Hypothalamus (tissue), 51 donors: ENCODE measurements at places on chromosomes 13 and 19.

- DNase-seq = no peak
Measured at GRCh38 chr19:45958769-45959516, 14.7 kb downstream of the NOVA2 start.

- DNase-seq = no peak
Measured at GRCh38 chr13:40206241-40207000, 460.0 kb downstream of the FOXO1 start.

DNA sequence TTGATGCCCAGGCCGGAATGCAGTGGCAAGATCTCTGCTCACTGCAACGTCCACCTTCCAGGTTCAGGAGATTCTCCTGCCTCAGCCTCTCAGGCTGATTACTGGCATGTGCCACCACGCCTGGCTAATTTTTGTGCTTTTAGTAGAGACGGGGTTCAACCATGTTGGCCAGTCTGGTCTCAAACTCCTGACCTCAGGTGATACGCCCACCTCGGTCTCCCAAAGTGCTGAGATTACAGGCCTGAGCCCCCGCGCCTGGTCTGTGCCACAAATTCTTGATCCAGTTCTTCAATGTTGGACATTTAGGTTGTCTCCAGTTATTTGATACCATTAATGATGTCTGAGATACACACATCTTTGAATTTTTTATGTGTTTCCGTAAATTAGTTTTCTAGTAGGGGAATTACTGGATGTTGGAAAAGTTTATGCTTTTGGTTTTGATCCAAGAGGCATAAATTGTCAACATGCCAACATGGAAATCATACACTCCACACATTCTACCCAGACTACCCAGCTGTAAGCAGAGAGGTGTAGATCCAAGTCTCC, 525 bp upstream of the COG3 start:
- no peak for DNase-seq

- DNase-seq = no peak
Measured at GRCh38 chr19:1128106-1128505, 24.3 kb downstream of the GPX4 start.

GRCh38 chr13:93462151-93462550, 235.5 kb downstream of the GPC6 start:
- DNase-seq = no peak

DNA sequence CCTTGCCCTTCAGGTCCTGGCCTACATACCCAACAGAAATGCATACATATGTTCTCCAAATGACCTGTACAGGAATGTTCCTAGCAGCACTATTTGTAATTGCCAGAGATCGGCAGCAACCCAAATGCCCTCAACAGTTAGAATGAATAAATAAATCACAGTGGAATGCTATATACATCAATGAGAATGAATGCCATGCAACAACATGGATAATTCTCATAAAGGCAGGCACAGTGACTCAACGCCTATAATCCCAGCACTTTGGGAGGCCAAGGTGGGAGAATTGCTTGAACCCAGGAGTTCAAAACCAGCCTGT, 18.6 kb downstream of the TEX101 start:
- no peak for DNase-seq

GRCh38 chr13:46041419-46041839, 11.1 kb downstream of the ZC3H13 start:
- no peak for DNase-seq

GRCh38 chr13:94218537-94218936, 260.9 kb downstream of the DCT start:
- DNase-seq = no peak

DNA sequence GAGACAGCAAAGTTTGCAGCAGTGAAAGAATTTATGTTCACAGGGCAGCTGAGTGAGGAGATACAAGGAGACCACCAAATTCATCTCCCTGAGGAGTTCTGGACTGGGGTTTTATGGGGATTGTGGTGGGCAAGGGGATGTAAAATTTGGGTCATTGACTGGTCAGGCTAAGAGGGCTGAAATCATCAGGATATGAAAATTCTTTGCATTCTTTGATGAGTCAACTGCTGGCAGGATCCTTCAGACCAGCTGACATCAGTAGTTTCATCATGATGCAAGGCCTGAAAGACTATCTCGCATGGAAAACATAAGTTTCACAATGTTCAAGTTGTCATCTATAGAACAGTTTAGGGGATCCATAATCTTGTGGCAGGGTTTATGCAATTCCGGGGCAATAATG, 869.5 kb upstream of the PCDH9 start:
- no peak for DNase-seq

- peak; percentile 29 for DNase-seq
Measured at GRCh38 chr19:19463348-19464117, 51.8 kb downstream of the TSSK6 start.

GRCh38 chr13:110000534-110001345, 214.4 kb upstream of the IRS2 start:
- DNase-seq = no peak

GRCh38 chr19:10018263-10018662, 5.0 kb downstream of the RDH8 start:
- no peak for DNase-seq

DNA sequence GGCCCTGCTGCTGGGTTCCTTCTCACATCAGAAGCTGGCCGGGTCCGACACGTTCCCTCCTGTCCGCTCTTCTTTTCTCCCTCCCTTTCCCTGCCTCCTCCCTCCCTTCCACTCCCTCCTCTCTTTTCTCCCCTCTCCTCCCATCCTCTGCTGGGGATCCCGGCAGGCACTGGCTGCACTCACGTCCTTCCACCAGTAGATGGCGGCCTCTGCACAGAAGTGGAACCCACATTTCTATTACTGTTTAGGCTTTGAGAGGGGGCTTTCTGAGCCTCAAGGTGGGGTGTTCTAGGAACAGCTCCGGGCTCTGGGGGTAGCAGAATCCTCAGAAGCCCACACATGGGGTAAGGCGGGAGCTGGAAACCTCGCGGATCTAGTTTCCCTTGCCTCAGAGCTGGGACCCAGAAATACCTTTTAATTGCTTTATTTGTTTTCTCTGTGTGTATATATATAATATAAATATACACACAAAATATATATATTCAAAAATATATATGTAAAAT, 294.2 kb downstream of the ZNF536 start:
- peak; percentile 66 for DNase-seq

GRCh38 chr19:31515931-31516330, 166.7 kb upstream of the TSHZ3 start:
- no peak for DNase-seq

DNA sequence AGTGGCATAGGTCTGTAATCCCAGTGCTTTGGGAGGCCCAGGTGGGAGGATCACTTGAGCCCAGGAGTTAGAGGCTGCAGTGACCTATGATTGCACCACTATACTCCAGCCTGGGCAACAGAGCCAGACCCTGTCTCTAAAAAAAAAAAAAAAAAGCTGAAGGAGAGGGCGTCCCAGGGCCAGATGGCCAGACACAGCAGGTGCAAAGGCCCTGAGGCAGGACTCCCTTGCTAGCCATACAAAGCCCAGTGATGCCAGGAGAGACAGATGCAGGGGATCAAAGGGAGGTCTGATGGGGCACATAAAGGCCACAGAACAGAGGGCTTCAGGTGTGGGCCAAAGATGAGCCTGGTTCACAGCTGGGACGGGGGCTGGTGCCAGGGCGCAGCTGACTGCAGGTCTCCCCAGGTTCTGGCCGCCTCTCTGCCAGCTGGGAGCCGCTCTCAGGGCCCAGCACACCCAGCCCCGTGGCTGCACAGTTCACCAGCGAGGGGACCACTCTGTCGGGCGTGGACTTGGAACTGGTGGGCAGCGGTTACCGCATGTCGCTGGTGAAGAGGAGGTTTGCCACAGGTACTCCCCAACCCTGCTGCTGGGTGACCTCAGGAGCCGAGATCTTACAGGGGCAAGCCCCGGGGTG, 7.5 kb upstream of the B3GNT3 start:
- DNase-seq = no peak

DNA sequence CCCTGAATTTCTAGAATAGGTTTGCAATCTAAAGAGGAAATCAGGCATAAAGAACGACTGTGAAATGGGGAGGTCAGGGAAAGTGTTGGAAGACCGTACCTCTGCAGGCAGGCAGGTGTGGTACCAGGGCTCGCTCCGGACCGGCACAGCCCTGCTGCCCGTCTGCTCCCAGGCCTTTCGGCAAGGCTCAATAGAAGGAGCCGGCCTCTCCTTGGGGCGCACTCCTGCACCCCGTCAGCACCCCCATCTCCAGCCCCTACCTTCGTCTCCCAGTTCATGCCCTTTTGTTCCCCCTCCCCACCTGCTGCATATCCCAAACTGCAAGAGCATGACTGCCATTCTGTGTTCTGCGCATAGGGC, 139.8 kb upstream of the SOX1 start:
- no peak for DNase-seq

DNA sequence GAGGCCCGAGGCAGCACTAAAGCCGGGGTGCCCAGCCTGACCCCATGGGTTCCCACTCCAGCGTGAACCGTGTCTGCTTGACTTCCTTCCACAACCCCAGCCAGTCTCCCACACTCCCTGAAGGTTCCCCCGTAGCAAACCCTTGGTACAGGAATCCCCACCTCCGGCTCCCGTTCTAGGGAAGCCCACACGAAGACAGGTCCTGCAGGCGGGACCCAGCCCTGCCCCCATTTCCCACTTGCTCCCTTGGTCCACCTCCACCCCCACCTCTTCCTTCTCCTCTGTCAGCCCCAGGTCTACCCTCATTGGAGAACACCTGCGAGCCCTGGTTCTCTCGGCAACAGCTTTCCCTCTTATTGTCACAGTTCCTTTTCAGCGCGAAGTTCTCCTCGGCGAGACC, 23.9 kb downstream of the C19orf81 start:
- no peak for DNase-seq

- DNase-seq = no peak
Measured at GRCh38 chr13:32310134-32310706, 4.9 kb downstream of the ZAR1L start.

- no peak for DNase-seq
Measured at GRCh38 chr19:1079566-1080111, 12.7 kb downstream of the ARHGAP45 start.

- no peak for DNase-seq
Measured at GRCh38 chr19:2613507-2614295, 88.8 kb downstream of the GNG7 start.

DNA sequence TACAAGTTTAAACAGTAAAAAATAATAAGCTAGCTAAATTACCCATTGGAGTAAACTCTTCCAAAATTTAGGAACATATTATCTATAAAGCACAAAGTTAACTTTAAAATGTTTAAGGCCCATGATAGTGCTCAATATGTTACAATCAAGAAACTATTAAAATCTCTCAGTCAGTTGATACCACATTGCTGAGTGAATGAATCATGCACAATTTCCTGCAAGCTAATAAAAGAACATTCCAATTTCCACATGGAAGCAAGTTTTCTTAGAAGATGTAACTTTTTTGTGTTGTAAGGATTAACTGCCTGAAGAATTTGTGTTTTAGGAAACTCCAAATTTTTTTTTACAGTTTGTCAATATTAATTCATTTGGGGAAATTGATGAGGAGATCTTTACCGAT, 666.6 kb downstream of the SLITRK1 start:
- no peak for DNase-seq

DNA sequence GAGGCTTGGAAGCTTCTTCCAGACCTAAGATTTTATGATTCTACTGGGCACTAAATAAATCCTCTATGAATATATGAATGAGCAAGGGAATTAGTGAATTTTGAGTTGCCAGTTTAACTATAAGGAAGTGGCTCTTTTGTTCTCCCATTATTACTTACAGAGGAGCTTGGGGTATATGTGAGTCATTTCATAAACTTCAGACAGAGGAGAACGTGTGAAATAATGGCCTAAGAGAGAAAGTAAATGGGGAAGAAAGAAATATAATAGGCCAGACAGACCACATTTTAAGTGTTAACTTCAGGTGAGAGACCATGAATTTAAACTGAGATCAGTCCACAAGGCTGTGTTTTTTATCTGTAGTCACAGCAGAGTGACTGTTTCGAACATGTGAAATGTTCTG, 570.9 kb downstream of the GPC6 start:
- no peak for DNase-seq

DNA sequence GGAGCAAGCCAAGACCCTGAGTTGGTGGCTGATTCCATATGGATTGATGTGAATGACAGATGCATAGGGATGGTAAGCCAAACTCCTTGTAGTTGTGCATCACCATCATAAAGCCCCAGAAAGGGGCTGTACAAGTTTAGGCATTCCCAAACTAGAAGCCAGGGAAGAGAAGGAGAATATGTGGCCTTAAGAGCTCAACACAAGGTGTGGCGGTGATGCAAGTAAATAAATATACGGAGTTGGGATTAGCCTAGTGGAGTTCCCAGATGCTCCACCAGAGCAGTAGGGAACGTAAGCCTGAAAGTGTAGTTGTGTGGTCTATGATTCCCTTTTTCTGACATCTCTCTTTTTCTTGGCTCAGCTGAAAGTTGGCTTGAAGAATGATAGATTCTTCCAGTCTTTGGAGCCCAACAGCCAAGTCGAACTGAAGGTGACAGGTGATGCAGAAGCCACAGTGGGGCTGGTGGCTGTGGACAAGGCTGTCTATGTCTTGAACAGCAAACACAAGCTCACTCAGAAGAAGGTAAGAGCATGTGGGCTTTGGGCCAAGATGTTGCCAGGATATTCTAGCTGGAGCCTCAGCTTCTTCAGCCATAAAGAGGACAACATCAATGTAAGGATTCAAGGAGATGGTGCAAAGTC, 30.1 kb downstream of the RDH8 start:
- DNase-seq = no peak

DNA sequence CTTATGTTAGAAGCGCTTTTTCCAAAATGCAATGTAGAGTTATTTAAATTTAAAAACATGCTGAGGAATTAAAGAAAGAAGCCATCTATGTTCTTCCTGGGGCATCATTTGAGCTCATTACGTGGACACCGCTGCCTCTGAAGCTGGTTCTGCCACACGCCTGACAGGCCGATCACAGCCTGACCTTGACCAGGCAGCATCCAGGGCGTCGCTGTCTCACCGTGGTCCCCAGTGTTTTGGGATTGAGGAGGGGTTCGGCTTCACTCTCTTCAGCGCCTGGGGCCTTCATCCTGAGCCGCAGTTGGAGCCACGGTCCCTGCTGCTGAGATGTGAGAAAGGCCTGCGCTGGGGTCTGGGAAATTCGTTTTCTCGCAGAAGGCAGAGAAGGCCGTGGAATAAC, 64.0 kb downstream of the ATP11A start:
- DNase-seq = no peak

DNA sequence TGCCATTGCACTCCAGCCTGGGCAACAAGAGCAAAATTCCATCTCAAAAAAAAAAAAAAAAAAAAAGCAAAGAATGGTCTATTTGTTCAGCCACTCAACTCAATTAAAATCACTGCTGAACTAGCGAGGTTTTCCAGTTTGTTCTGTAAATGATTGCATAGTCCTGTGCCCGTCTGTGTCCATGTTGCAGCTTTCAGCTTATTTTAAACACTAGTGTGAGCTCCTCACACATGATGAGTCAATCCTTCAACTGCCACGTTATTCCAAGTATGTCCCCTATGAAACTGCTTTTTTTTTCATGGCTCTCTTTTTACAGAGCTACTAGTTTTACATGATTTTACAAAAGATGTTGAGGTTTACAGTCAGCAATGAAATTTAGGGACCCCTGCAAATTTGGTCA, 12.2 kb downstream of the SUGP2 start:
- DNase-seq = no peak
